ENCODE measurements at places on chromosomes 3 and 15. TPM values are rescaled to one million over a fixed set of nuclear protein-coding genes. Genes with fewer than 3 reads are reported as not detected.

DNA sequence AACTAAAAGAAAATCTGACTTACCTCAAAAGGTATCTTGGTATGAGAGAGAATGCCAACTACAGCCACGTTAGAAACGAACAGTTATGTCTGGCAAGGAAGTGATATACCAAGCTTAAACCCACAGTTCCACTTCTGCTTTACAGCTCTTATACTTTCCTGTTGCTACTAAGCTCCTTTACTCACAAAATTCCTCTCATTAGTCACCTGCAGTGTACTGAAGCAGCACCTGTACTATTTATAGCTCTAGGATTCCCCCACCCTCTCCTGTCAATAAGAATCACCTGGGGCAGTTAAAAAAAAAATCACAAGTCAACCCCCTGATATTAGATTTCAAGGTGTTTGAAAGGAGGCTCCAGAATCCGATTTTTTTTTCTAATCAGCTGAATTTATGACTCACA lies 2.9 kb upstream of the TMEM266 start:
- no peak for DNase-seq

DNA sequence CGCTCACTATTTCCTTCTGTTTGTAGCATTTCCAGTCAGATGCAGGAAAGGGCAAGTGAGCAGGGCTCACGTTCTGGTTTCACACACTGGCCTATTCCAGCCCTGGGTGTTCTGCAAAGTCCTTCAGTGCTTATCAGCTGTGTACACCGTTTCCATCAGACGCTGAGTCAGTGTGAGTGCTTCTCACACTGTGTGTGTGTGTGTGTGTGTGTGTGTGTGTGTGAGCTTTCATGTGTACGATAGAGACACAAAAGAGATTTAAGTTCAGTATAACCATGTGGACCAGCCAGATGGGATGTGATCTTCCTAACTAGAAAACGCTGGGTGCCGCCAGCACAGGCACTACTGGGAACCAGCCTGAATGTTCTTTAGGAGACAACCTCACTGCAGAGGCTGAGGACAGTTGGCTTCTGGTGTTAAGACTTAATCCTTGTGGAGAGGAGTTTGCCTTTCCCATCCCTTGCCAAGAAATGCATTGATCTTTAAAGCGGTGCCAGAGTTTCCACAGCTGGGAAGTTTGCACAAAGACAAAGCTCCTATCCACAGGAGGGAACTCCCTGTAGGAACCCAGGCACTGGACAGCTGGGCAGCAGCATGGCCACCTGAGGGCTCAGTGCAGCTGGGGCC lies 3.9 kb upstream of the CHSY1 start:
- DNase-seq: no peak

DNA sequence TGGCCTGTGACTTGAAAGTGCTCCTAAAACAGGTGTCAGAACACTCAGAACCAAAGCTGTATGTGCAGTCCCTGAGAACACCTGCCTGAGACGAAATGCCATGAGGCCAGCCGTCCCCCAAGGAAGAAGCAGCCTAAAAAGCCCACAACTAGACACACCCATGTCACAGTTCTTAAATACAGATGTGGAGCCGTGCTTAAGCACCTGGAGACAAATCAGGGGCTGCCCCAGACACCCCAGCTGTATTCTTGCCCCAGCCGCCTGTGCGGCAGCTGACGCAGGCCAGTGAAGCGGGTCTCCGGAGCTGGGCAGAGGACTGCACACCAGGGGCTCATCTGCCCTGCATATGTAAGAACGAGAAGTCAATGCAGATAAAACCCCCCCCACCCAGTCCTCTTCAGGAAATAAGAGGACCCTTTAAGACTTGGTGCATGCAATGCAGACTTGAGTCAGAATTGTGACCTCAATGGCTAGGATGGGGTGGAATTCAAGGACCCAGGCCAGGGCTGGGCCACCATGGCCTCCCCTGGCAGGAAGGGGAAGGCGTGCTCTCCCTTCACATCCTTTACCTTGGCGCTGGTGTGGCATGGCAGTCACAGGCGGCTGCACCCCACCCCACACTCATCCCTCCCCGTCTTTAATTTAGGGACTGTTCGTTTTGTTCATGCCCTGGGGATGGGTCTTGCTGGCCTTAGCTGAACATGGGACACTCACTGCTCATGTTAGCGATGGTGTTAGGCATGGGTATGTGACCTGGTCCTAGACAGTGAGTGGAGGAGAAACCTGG lies 27.7 kb upstream of the PLXNA1 start:
- peak; percentile 37 for DNase-seq

DNA sequence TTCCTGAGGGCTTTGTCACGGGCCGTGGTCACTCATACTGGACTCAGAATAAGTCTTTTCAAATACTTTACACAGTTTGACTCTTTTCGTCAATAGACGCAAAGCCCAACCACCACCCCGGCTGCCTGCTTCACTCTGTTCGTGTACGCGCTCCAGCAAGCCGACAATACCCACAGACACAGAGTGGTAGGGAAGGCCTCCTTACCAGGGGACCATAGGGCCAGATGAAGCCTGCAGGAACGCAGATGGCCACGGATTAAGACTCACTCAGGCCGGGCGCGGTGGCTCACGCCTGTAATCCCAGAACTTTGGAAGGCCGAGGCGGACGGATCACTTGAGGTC lies 29.7 kb downstream of the EFCAB12 start:
- peak; percentile 80 for DNase-seq

- DNase-seq: no peak
These were observed 6.7 kb downstream of the LMOD3 start for GRCh38 chr3:69115731-69116130.

DNA sequence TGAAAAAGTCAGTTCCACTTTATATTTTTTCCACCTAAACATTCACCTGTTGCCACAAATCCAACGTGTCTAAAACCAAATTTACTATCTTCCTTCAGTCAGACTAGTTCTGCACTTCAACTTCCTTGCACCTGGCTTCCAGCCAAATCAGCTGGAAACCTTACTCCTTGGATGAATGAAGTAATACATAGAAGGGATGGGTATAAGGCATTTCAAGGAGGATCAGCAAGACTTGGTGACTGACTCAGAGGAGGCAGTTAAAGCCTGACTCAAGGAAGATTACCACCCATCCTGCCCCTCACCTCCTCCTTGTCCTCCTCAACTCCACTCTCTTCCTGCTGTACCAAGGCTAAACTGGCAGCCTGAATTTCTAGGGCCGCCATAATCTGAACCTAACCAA lies 37.1 kb downstream of the QTRT2 start:
- no peak for DNase-seq

GRCh38 chr3:150497956-150498355 lies 48.3 kb downstream of the SERP1 start:
- no peak for DNase-seq

The DNAH12 gene
- 0.05 TPM for total RNA-seq

DNA sequence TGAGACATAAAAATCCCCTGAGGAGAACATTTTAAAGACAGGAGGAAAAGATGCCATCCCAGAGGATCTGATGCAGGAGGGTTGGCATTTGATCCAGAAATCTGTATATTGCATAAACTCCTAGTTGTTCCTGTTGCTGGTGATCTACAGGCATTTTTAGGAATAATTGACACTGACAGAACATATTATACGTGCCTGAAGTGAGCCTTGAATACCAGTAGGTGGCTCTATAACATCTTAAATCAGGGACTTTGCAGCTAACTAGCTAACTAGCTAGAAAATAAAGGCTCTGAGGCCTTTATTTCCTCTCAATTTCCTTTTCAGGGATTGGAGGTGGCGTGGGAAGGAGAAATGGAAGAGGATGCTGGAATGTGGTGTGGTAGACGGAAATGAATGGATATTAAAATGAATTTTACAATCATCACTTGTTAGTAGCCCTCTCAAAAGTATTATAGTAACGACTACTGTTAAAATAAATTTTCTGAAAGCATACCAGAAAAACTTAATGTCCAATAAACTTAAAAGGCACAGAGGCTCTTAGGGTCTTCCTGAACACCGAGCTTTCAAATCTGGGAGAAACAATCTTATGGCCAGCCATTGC lies 73.8 kb upstream of the ZBED2 start:
- DNase-seq: no peak

- no peak for DNase-seq
These were observed 291.9 kb upstream of the POU1F1 start for GRCh38 chr3:87568331-87568730.

All from posterior vena cava (tissue), 2 donors.